ENCODE measurements at places on chromosomes 2 and 18.

- no peak for DNase-seq
Measured at GRCh38 chr2:207926989-207927300, 98.4 kb downstream of the PLEKHM3 start.

DNA sequence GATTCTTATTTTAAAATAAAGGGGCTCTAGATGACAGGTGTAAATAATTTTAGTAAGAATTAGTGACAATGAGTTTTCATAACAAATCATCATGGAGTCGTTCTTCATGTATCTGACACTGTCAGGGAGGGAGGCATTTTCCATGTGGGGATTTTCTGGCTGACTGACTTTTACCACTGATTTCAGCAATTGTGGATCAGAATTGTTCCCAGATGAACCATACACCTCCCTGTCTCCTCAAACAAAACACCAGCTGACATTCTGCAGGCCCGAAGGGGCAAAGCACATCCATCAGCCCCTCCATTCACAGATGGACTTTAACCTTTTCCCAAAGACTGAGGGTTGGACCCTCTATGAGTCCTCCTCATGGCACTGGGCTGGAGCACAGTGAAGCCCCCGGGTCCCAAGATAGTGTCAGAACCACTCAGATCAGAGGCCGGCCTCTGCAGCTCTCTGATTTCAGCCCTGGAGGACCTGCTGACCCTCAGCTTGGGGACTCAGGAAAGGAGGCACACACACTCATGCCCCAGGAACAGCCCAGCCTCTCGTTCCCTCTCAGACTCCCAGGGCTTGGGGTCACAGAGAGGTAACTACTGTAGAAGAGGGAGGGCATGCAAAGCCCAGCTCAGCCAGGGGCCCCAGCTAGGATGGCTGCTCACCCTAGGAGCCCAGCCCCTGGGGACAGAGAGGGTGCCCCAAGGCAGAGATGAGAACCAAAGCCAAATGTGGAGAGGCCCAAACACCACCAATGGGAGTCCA, 43.2 kb upstream of the LOXHD1 start:
- DNase-seq: no peak

DNA sequence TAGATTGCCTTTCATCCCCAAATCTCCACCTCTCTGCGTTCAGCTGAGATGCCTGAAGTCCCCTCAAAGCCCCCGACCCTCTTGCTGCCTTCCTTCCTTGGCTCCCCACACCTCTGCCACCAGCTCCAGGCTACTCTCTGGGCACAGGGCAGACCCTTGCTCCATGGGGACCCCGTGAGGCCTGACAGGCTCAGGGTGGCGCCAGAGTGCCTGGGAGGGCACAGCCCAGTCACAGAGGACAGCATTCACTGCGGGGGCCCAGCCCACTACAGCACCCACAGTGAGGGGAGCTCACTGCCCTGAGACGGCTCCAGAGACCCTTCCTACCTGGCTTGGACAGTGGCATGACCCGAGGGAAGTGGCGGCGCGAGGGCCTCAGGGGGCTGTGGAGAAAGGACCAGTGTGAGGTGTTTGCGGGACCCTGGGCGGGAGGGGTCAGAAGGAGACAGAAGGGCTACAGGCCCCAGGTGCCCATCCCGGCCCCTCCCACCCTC, 51.0 kb downstream of the AQP12A start:
- DNase-seq: no peak

- no peak for DNase-seq
Measured at GRCh38 chr18:77223653-77224052, 26.0 kb upstream of the GALR1 start.

DNA sequence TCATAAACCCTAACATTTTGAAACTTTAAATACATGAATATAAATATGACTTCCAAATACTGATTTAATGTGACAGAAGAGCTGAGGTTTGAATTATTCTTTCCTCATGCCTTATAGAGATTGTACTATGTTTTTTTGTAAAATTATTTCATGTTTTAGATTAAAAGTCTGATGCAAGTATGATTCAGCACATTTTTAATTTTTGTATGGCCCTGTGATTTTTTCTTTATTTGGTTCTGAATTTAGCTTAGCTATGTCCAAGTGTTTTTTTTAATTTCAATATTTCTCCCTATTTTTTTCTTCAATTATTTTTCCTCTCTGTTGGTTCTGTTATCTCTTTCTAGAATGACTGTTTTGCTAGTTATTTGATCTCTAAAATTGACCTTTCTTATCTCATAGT, 552.1 kb downstream of the XIRP2 start:
- no peak for DNase-seq

- DNase-seq: no peak
Measured at GRCh38 chr2:175523001-175523400, 341.5 kb upstream of the ATP5MC3 start.

- no peak for DNase-seq
Measured at GRCh38 chr2:104914509-104914908, 60.6 kb downstream of the POU3F3 start.

- DNase-seq: no peak
Measured at GRCh38 chr2:67446491-67446911, 49.4 kb downstream of the ETAA1 start.

- DNase-seq: no peak
Measured at GRCh38 chr18:10822456-10822855, 296.6 kb downstream of the NAPG start.

- DNase-seq: no peak
Measured at GRCh38 chr18:57982372-57983021, 61.5 kb upstream of the NEDD4L start.

DNA sequence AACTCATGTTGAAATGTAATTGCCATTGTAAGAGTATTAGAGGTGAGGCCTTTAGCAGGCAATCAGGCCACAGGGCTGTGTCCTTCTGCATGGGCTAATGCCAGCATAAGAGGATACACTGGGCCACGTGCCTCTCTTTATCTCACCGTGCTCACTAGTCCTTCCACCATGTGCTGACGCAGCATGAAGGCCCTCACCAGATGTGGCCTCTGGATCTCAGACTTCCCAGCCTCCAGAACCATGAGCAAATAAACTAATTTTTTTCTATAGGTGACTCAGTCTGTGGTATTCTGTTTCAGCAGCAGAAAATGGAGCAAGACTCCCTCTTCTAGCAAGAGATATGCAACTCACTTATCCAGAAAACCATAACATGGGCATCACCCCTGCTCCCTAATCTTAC, 149.7 kb upstream of the ZNF236 start:
- no peak for DNase-seq

- no peak for DNase-seq
Measured at GRCh38 chr18:71450257-71450656, 1093.9 kb downstream of the CBLN2 start.

- no peak for DNase-seq
Measured at GRCh38 chr2:28994074-28994473, 13.0 kb downstream of the TOGARAM2 start.
